Right ventricle myocardium superior (tissue), 1 donor: ENCODE measurements at places on chromosomes 13 and 19. TPM values are rescaled to one million over a fixed set of nuclear protein-coding genes. Genes with fewer than 3 reads are reported as not detected.

The PSENEN gene
- 40.7 TPM for total RNA-seq

DNA sequence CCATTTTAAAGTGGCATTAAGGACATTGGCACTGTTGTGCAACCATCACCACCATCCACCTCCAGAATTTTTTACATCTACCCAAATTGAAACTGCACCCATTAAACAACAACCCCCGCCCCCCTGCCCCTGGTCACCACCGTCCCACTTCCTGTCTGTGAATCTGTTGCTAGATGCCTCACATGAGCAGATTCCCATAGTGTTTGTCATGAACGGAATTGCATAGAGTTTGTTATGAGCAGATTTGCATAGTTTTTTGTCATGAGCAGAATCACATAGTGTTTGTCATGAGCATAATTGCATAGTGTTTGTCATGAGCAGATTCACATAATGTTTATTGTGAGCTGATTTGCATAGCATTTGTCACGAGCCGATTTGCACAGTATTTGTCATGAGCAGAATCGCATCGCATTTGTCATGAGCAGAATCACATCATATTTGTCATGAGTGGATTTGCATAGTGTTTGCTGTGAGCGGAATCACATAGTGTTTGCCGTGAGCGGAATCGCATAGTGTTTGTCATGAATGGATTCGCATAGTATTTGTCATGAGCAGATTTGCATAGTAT, 54.0 kb upstream of the GTF3A start:
- no peak for DNase-seq

The ZNF470 gene
- total RNA-seq: 2.6 TPM

DNA sequence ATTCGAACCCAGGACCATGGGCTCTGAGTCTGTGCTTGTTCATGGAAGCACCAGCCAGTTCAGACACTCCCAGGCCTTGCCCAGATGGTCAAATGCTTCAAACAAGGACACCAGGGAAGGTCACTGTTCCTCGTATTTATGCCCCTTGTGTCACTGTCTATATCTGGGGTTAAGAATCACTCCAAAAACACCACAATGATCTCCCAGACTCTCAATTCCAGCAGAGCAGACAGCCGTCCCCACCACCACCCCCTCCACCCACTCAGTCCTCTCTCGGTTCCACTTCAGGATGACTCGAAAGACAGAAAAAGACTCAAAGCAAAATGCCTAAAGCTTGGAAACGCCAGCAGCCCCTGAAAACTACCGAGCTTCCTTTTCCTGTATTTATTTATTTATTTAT, 79.0 kb downstream of the INSR start:
- no peak for DNase-seq

GRCh38 chr19:49664171-49665035, 1.3 kb downstream of the IRF3 start:
- DNase-seq: peak; percentile 94

DNA sequence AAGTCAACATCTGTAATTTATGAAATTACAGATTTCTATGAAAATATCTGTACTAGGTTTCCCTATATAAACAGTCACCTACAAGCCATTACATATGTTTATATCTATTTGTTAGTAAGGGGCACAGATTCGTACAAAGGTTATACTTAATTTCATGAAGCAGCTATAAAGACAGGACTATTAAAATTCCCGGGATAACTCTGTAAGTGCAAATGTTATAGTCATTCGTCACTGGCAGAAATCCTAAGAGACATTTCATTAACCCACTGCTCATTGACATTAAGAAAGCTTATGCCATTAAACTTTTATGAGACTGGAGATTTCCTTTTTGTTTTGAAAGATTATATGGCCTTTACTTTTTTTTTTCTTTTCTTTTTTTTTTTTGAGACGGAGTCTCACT, 122.9 kb downstream of the MYO16 start:
- DNase-seq: no peak

GRCh38 chr19:45471111-45471930, 3.5 kb downstream of the FOSB start:
- DNase-seq: no peak

DNA sequence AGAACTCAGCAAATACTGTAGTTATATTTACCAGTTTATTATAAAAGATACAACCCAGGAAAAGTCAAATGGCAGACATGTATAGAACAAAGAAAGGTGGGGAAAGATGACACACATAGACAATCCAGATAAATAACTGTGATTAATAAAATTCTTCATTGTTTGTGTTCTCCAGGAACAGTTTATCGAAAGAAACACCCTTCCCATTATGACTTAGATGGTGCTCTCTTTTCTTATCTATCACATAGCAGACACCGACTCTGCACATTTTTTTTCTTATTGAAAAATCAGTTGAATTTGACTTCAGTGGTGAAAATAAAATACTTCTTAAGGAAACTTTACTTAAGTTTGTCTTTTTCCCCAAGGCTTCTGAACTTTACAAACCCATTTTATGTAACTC, 6.2 kb downstream of the ZNF708 start:
- no peak for DNase-seq

DNA sequence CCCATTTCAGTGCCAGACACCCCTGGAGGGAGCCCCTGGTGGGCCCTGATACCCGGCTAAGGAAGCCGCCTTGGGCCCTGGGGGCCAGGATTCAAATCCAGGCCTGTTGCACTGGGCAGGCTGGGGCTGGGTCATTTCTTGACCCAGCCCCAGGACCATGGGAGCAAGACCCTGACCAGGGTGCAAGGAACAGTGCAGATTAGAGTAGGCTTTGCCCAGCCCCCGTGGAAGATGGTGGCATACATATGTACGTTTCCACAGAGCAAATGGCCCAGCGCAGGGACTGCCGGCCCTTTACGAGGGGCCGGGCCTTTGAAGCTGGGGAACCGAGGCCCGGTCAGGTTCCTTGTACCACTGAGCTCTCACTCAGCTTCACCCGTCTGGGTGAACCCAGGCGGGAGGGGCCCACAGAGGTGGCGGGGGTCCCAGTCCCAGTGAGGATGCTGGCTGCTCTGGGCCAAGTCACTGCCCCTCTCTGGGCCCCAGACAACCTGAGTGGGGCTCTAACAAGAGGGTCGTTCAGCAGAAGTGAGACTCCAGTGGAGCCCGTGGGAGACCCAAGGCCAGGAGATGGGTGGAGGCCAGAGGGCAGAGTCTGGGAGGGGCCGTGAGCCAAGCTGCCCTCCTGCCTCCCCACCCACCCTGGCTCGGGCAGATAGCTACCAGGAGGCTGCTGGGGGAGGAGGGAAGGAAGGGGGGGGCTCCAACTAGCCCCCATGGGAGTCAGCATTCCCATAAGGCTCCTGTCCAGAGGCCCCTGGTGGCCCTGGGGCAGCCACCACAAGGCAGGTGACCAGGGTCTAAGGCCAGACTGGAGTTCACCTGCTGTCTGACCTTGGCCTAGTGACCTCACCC, 2.7 kb downstream of the MKNK2 start:
- DNase-seq: peak; percentile 33

The ZNF443 gene
- 1.6 TPM for total RNA-seq

DNA sequence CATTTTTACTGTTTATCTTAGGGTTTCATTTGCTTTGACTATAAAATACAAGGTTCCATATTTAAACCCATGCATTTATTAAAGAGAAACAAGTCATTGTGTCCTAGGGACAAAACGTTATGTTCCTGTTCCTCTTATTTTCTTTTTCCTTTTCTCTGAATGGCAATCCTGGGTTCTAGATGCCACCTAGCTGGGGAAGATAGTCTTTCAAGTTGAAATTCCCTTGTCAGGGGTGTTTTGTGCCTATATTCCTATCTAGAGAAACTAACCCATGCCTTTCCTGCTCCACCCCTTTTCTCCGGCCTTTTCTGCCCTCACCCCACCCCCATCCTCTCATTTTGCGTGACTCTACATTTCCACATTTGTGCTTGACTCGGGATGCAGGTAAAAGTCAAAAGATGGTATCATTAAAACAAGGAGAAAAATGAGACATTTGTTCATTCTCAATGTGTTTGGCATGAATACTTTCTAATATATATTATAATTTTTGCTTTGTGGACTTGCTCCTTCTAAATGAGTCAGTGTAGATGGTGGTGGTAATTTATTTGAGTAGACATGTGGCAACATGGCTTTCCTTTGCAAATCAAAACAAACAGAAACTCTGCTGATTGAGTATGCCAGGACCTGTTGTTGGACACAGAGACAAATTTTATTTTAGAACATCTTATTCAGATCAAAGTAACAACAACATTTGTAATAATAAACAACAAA, 26.8 kb upstream of the STARD13 start:
- DNase-seq: no peak

DNA sequence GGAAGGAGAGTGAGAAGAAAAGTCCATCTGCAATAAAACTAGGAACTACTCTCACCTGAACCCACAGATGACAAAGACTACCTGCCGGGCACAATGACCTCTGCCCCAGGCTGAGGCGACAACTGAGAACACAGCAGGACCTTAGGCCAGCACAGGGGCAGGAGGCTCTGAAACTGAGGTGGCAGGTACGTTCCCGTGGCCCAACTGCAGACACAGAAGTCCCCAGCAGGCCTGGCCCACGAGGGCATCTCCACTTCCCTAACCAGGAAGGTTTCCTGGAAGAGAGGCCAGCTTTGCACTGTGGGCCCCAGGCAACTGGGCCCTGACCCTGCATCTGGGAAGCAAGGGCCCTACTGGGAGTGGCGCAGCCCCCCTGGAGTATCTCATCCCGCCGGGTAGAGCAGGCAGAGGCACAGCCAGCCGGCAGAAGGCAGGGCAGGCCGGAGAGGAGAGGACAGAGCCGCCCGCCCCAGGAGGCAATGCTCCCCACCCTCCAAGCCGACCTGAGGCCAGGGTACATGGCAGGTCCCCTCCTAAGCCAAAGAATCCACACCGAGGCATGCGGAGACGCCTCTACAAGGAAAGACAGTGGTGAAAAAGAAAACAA, 32.7 kb downstream of the STK24 start:
- no peak for DNase-seq

DNA sequence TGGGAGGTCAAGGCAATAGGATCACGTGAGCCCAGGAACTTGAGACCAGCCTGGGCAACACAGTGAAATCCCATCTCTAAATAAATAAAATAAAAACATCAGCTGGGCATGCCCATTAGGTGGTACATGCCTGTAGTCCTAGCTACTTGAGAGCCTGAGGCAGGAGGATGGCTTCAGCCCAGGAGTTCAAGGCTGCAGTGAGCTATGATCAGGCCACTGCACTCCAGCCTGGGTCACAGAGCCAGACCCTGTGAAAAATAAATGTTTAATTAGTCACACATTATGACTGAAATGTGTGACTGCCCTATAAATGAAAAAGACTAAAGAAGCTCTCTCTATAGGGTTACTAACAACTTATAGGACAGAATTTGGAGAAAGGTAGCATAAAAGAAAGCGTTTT, 37.7 kb downstream of the USP12 start:
- no peak for DNase-seq

- DNase-seq: no peak
These were observed 13.2 kb upstream of the FBXO27 start for GRCh38 chr19:39045506-39045905.

The APC2 gene
- 0.22 TPM for total RNA-seq

DNA sequence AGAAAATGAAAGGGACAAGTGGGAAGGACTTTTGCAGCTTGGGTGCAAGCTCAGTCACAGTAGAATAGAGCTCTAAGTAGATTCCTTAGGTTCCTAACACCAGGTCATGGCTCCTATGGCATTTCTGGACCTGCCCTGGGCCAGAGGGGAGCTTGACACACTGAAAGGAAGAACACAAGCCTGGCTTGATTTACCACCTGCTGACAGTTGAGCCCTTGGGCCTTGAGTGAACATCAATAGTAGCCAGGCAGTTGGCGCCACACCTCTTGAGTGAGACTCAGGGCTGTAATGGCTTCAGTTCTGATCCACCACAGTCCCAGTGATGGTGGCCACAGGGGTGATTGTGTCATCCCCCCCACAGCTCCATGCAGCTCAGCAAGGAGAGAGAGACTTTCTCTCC, 221.9 kb upstream of the PCDH17 start:
- peak; percentile 20 for DNase-seq

DNA sequence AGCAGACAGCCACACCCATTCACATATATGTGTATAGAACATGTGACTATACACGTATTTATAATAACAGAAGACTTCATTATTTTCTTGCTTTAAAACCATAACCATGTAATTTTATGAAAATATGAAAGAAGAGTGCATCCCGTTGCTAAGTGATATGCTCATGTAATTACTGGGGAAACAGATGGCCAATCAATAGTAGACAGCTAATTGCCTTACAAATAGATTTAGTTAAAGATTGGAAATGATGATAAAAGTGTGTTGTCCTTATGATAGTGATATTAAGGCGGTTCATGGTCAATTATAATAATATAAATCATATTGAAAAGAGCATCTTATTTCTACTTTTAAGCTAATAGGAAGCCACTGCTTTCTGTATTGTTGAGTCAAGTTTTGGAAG, 95.9 kb downstream of the RFC3 start:
- no peak for DNase-seq

DNA sequence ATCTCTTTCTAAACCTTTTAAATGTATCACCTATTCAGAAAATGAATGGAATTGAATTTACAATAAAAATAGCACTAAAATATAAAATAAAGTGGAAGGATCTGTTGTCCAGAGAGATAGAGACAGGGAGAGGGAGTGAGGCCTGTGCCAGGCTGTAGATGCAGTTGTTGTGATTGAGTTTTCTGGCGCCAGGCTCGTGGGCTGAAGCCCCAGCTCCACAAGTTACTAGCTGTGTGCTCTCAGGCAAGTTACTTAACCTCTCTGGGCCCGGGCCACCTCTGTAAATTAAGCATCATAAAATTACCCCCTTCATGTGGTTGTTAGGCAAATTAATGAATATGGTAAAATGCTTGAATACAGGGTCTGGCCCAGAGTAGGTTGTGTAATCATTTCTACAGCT, 52.3 kb upstream of the USP29 start:
- no peak for DNase-seq

- no peak for DNase-seq
These were observed 68.6 kb upstream of the MEDAG start for GRCh38 chr13:30837227-30838159.

The HPN gene
- 5.6 TPM for total RNA-seq

- peak; percentile 93 for DNase-seq
These were observed 610 bp downstream of the RABAC1 start for GRCh38 chr19:41958367-41959055.

The ZBTB45 gene
- 7.9 TPM for total RNA-seq

- DNase-seq: no peak
These were observed 212.5 kb upstream of the SOX1 start for GRCh38 chr13:111854403-111854802.

The SERPINE3 gene
- not detected for total RNA-seq

GRCh38 chr13:39224671-39225240, 186.5 kb downstream of the NHLRC3 start:
- DNase-seq: no peak

DNA sequence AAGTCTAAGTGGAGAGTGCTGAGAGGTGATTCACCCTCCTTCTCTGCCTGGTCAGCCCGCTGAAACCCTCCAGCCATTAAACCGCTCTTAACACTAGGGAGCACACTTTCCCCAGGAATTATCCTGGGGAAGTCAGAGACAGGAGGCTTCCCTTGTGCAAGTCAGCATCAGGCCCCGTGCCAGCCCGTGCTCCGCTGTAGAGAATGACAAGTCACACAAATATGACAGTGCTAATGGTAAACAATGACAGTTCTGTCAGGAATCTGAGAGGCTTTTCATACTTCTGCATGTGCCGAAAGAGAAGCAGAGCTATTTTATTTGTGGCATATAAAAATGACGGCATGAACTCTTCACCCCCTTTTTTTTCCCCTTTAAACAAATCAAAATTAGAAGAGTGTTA, 816.9 kb upstream of the SLC10A2 start:
- DNase-seq: peak; percentile 91
